Activated T-cell treated with anti-CD3 and anti-CD28 coated beads, Interleukin-2, amount 50 U/mL, for 72 hours (primary cell): ENCODE measurements at places on chromosomes 3 and 15. TPM values are rescaled to one million over a fixed set of nuclear protein-coding genes. Genes with fewer than 3 reads are reported as not detected.

- H3K4me1 ChIP-seq = peaks cover 84% of the 10 kb centered on the region
- H3K4me3 ChIP-seq = peak overlapping the region; percentile 25
- H3K27me3 ChIP-seq = no peaks in the 10 kb centered on the region
- DNase-seq = no peak
- peak overlapping the region; percentile 40 for H3K27ac ChIP-seq
These were observed 32.1 kb upstream of the EBLN2 start for GRCh38 chr3:73029321-73029796.

GRCh38 chr15:77025083-77025901, 30.4 kb downstream of the PSTPIP1 start:
- no peak overlapping the region for H3K4me3 ChIP-seq
- peaks cover 11% of the 10 kb centered on the region for H3K36me3 ChIP-seq
- no peaks in the 10 kb centered on the region for H3K27me3 ChIP-seq
- DNase-seq = no peak
- H3K27ac ChIP-seq = peak overlapping the region; percentile 61

DNA sequence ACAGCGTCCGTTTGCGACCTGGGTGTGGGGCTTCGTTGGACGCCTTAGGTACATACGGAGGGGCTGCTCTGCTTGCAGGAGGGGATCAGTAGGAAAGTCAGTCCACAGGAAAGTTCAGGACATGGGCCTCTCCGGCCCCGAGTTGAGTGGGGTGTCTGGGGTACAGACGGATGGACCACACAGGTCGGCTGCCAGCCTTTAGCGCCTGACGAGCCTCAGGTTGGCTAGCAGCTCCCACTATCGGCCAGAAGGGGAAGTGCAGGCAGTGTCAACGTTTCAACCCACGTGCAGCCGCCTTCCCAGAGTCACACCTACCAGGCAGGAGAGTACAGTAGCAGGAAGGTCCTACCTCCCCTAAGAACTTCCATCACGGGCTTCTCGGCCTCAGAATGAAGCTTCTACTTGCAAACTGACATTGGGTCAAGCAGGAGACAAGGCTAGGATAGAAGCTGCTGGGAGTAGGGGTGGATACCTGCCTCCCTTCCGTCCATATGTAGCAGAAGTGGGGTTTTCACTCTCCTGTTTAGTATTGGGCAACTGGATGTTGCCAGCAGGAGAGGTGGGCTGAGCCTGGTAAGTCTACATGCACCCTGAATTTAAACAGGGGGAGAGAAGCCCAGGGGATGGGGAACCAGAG, 1.8 kb upstream of the SCN5A start:
- H3K36me3 ChIP-seq = no peaks in the 10 kb centered on the region
- no peak overlapping the region for H3K27ac ChIP-seq
- DNase-seq = peak; percentile 71
- no peak overlapping the region for H3K4me3 ChIP-seq

- H3K27me3 ChIP-seq = peaks cover 81% of the 10 kb centered on the region
- H3K36me3 ChIP-seq = no peaks in the 10 kb centered on the region
- H3K27ac ChIP-seq = no peak overlapping the region
- DNase-seq = no peak
These were observed 49.1 kb downstream of the ZIC4 start for GRCh38 chr3:147356909-147357900.

EXD1 gene
- not detected for total RNA-seq

TJP1 gene
- total RNA-seq = 0.24 TPM

GRCh38 chr3:12194209-12194608, 35.5 kb upstream of the TIMP4 start:
- peaks cover 10% of the 10 kb centered on the region for H3K27me3 ChIP-seq
- H3K36me3 ChIP-seq = no peaks in the 10 kb centered on the region
- H3K4me1 ChIP-seq = peaks cover 64% of the 10 kb centered on the region
- peak; percentile 37 for DNase-seq

EPHA3 gene
- 0.35 TPM for total RNA-seq

DNA sequence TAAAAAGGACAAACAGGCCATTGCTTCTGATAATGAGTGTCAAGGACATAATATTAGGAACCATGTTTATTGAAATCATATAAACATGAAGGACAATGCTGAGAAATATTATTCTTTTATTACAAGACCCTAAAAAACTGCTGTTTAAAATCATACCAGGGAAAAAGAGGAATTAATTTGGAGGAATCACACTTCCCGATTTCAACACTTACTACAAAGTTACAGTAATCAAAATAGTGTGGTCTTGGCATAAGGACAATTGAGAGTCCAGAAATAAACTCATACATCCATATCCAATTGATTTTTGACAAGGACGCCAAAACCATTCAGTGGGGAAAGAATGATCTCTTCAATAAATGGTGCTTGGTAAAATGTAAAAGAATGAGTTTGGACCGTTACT, 13.0 kb downstream of the CYP1A1 start:
- H3K27ac ChIP-seq = no peak overlapping the region
- H3K4me3 ChIP-seq = no peak overlapping the region
- H3K27me3 ChIP-seq = no peaks in the 10 kb centered on the region

DNA sequence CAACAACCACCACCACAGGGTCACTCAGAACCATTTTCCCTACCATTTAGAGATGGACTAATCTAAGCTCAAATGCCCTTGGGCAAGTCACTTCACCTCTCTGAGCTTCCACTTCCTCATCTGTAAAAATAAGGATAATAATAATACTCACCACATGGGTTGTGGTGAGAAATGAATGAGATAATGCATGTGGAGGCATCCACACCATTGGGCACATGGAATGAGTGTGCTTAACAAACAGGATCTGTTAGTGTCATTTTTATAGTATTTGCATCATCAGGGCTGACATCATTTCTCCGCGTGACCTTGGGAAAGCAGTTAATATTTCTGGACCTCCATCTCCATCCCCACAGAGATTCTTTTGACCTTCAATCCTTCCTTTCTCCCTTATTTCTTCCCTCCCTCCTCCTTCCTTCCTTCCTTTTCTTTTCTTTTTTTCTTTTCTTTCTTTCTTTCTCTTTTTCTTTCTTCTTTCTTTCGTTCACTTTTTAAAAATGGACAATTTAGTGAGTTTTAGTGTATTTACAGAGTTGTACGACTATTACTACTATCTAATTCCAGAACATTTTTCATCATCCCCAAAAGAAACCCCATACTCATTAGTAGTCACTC, 7.7 kb upstream of the RFT1 start:
- H3K36me3 ChIP-seq = no peaks in the 10 kb centered on the region
- H3K27me3 ChIP-seq = no peaks in the 10 kb centered on the region
- peak overlapping the region; percentile 58 for H3K27ac ChIP-seq
- no peak overlapping the region for H3K4me3 ChIP-seq
- H3K4me1 ChIP-seq = peaks cover 13% of the 10 kb centered on the region
